Transverse colon (tissue), 4 donors: ENCODE measurements at places on chromosomes 7 and 10. TPM values are rescaled to one million over a fixed set of nuclear protein-coding genes. Genes with fewer than 3 reads are reported as not detected.

IGF2BP3 gene
- total RNA-seq: not detected

CRHR2 gene
- not detected for total RNA-seq

TAS2R41 gene
- total RNA-seq: not detected

DNA sequence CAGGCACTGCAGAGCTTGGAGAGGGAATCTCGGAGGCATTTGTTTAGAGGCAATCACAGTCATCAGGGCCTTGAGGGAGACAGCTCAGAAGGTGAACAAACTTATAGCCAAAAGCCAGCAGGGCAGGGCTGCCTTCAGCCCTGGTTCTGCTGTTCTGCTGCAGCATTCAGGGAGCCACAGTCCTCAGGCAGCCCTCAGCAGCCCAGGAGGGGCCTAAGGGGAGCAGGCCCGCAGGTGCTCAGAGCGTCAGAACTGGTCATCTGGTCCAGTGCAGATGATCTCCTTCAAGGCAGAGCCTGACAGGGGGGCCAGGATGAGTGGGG lies 84.7 kb downstream of the ARHGAP22 start:
- H3K36me3 ChIP-seq: no peaks in the 10 kb centered on the region
- no peak for DNase-seq
- no peak overlapping the region for H3K4me3 ChIP-seq
- H3K27me3 ChIP-seq: peaks cover 34% of the 10 kb centered on the region
- H3K27ac ChIP-seq: no peak overlapping the region

DNA sequence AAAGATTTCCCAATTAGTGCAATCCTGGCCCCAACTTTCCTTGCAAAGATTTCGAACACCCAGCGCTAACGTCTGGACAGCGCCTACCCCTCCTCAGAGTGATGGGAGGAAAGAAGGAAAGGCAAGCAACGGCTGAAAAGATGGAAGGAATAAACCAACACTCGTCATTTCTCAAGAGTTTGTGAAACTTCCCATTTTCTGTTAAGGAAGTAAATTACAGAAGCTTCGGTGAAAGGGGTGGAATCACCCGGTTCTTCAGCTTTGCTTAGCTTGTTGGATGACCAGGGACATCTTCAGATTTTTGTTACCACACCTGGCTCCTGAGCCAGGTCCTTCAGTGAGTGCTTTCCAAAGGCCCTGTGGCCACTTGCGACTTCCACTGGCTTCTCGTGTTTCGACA lies 313.1 kb downstream of the SKIDA1 start:
- no peaks in the 10 kb centered on the region for H3K4me1 ChIP-seq
- H3K36me3 ChIP-seq: no peaks in the 10 kb centered on the region
- H3K4me3 ChIP-seq: no peak overlapping the region
- no peak for DNase-seq
- no peak overlapping the region for H3K27ac ChIP-seq
